ENCODE measurements at places on chromosomes 6 and 20. TPM values are rescaled to one million over a fixed set of nuclear protein-coding genes. Genes with fewer than 3 reads are reported as not detected.

The PNRC1 gene
- total RNA-seq: 450 TPM

The ACSS1 gene
- 20.3 TPM for total RNA-seq

The FOXQ1 gene
- 1.2 TPM for total RNA-seq

The SLC17A2 gene
- total RNA-seq: not detected

DNA sequence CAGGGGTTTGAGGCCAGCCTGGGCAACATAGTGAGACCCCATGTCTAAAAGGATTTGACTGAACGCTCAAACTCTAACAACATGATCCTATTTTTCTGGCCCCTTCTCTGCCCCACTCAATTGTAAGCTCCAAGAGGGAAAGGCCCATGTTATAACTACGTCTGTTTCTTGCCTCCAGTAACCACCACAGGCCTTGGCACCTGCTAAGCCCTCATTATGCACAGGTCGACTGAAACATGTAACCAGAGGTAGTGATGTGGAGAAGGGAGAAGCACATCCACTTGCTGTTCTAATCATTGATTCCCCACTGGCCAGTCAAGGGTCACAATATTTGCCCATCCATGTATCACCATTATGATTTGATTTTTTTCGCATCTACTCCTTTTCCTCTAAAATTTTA is 475.5 kb downstream of the KIF16B start:
- no peak for DNase-seq
- H3K4me3 ChIP-seq: no peak overlapping the region
- peaks cover 14% of the 10 kb centered on the region for H3K4me1 ChIP-seq

DNA sequence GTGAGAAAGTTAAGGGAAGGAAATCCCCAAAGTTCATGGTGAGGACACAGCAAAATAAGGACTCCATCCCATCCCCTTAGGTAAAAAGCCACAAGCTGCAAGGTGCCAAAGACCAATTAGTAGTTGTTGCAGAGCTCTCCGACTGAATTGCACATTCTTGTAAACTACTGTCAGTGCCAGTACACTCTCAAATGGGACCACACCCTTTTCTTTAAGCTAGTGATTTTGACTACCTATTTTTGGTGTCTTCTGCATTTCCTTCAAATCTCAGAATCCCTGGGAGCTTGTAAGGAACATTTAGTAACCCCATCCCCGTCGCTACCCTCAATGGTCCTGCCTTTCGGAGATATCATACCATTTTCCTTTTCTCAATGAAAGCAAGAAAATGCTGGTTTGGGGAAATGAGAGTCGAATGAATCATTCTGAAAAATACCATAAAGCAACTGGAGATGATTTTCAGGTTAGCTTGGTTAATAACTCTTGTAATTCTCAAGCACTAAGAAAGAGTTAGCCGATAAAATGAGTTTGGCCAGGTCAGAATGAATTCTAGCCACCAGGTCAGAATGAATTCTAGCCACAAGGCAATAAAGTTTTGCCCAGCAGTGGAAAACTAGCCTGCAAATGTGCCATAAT is 5.2 kb upstream of the HMGN3 start:
- DNase-seq: no peak
- H3K4me3 ChIP-seq: no peak overlapping the region
- H3K27me3 ChIP-seq: no peaks in the 10 kb centered on the region
- no peak overlapping the region for H3K27ac ChIP-seq

DNA sequence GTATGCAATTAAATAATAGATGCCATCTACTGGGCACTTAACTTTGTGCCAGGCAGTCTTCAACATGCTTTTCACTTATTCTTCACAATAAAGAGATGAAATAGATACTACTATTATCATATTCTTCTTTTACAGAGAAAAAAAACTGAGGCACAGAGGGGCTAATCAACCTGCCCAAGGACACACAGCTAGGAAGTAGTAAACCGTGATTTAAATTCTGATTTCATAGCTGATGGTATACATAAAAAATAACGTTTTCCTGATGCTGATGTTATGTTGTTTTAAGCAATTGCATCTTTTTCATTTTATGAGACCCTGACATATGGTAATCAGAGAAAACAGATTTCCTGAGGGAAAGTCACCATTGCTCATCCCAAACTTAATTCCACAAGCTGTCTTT is 45.1 kb upstream of the ATXN1 start:
- H3K36me3 ChIP-seq: no peaks in the 10 kb centered on the region
- H3K4me1 ChIP-seq: no peaks in the 10 kb centered on the region
- H3K27ac ChIP-seq: no peak overlapping the region
- H3K4me3 ChIP-seq: no peak overlapping the region
- no peaks in the 10 kb centered on the region for H3K27me3 ChIP-seq

DNA sequence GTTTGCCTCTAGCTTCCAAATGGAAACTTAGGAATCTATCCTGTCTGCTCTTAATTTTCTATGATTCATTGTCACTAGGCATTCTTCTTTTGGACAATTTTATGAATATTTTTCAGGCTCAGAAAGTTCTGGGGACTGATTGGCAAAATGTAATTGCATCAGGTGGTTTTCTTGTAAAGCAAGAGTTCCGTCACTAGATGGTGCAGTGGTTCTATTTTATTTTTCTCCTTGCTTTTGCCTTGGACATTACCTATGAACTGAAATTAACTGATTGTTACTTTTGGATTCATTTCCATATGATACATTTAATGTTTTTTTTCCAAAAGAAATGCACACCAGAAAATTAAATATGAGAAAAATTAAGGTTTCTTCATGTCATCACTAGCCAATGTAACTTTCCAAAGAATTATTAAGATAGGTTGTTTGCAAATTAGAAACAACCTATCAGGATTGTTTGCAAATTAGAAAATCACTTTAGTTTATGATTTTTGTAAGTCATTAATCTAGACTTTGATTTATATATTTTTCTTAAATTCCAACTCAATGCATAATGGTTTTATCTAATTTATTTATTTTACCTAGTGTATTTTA is 48.0 kb downstream of the TMEM170B start:
- no peaks in the 10 kb centered on the region for H3K36me3 ChIP-seq
- DNase-seq: no peak
- H3K4me1 ChIP-seq: peaks cover 4% of the 10 kb centered on the region
- no peak overlapping the region for H3K27ac ChIP-seq
